ENCODE measurements at places on chromosomes 2 and 18.

DNA sequence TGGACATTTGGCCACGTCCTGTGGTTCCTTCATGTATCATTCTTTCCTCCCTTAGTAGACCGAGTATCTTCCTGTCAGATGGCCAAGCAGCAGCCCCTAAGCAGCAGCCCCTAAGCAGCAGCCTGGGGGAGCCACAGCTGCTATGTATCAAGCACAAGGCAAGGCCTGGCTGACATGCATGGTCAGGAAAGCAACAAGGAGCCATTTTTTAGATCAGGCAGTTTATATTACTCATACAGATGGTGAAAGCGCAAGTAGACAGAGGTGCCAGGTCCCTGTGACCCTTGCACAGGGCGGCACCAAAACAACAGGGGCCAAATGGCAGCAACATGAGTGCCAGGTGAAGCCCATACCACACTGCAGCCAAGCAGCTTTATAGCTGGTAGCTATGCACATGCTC is 22.1 kb downstream of the CHCHD5 start:
- DNase-seq = no peak

DNA sequence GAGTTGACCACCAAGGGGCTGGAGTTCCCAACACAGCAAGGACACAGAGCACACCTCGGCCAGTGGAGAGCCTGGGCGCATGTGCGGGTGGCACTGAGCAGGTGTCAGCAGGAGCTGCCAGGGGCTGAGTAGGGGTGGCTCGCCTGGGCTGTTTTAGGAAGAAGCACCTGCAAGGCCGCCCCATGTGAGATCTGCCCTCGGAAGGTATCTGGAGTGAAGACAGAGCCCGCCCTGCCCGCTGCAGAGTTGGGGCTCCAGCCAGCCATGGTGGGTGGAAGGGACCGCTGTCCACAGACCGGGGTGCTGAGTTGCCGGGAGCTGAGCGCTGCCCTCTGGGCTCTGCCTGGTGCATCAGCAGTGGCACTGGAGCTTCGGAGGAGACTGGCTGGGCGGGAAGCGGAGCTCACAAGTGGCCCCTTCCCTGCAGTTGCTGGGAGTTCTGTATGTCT is 35.2 kb downstream of the MTERF4 start:
- no peak for DNase-seq

- DNase-seq = no peak
These were observed 333.4 kb downstream of the SETBP1 start for GRCh38 chr18:45014047-45014501.

DNA sequence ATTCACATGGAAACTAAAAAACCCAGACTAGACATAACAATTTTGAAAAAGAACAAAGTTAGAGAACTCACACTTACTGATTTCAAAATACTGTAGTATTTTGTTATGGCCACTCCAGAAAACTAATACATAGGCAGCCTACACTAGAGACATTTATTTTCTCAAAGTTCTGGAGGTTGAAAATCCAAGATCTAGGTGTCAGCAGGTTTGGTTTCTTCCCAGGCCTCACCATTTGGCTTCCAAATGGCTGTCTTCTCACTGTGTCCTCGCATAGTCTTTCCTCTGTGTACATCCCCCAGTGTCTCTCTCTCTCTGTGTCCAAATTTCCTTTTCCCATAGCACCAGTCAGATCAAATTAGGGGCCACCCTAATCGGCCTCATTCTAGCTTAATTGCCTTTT is 95.0 kb downstream of the NR4A2 start:
- DNase-seq = no peak

- no peak for DNase-seq
These were observed 16.9 kb downstream of the HS1BP3 start for GRCh38 chr2:20633794-20634506.

GRCh38 chr2:181642086-181642485 is 14.8 kb downstream of the CERKL start:
- DNase-seq = no peak

DNA sequence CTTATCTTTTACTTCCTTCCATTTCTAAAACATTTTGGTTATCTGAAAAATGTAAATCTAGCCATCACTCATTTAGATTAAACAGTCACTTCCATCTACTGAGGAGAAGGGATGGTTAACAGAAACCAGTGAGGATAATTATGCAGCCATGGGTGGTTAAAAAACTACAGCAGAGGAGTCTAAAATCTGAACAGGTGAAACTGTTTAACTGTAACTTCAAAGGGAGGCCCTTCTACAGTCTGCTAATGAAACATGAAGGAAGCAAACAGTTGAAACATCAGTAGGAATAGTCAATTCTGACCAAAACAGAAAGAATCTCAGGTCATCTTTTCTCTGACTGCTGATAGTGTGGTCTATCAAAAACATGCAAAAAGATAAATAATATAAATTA is 71.0 kb downstream of the DTNB start:
- DNase-seq = no peak

GRCh38 chr2:58539973-58540372 is 298.8 kb upstream of the FANCL start:
- DNase-seq = no peak

GRCh38 chr2:64568836-64569235 is 44.7 kb downstream of the AFTPH start:
- no peak for DNase-seq

- DNase-seq = no peak
These were observed 34.9 kb upstream of the NEDD4L start for GRCh38 chr18:58009166-58009565.

DNA sequence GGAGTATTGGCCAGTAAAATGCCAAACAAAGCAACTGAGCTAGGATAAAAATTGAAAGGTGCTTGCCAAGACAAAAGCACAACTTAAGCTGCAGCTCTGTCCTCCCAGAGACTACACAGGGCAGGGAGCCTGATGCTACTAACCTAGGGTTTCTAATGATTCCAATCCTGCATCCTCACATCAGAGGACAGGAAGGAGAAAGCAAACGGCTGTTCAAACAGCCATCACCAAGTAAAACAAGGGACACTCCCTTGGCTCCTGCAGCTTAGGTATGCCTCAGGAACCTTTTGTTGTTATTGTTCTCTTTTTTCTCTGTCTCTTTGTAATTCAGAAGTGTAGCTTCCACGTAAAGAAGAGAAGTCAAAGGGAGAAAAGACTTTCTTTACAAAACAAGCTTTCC is 99.5 kb downstream of the TCF4 start:
- DNase-seq = no peak

DNA sequence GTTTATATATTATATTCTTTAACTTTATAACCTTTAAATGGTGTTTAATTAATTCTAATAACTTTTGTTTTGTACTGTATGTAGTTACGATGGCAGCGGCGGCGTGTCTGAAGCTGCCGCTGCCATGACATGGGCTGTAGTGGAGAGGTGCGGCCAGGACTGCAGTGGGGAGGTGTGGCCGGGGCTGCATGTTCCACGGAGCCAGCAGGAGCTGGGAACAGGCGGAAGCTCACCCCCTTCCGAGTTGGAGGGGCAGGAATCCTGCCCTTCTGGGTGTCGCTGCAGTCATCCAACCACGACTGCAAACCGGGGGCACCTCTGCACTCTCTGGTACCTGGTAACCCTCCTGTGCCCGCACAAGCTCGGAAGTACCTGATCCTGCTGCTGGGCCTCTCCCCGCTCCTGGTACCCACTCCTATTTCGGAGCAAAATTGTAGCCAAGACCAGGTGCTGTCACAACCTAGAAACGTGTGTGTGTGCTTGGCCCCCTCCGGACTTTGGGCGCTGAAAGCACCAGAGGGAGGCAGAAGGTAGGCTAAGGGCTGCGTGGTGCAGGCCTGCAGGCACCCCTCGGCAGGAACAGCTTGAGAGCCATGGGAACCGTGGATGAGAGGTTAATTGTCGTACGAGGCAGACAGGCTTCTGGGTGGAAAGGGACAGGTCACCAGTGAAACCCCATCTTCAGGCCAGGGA is 1329.7 kb upstream of the SLC39A10 start:
- DNase-seq = no peak

- no peak for DNase-seq
These were observed 769 bp downstream of the FAM110C start for GRCh38 chr2:45342-46130.

- no peak for DNase-seq
These were observed 52.2 kb downstream of the C2orf74 start for GRCh38 chr2:61214171-61214570.

DNA sequence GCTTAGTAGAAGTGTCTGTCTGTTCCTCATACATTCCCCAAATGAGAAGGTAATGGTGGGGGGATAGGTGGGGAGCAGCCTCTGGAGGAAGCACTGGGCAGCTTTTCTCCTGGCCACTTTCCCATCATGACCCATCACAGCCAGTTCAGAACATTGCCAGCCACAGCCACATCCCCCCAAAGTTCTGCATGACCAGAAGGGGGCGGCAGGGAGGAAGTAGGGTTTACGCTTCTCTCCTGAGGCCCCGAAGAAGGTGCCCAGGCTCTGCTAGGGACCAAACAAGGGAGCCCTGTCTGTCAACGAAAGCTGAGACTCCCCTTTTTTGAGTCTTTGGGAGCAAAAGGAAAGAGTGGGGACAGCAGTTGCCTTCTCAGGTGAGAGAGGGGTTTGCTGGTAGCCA is 7.7 kb downstream of the IGFBP5 start:
- no peak for DNase-seq

- DNase-seq = no peak
These were observed 16.9 kb upstream of the TUBB6 start for GRCh38 chr18:12291161-12291560.

- DNase-seq = no peak
These were observed 34.8 kb downstream of the RRM2 start for GRCh38 chr2:10157293-10157692.
